ENCODE measurements at places on chromosomes 6 and 20.

DNA sequence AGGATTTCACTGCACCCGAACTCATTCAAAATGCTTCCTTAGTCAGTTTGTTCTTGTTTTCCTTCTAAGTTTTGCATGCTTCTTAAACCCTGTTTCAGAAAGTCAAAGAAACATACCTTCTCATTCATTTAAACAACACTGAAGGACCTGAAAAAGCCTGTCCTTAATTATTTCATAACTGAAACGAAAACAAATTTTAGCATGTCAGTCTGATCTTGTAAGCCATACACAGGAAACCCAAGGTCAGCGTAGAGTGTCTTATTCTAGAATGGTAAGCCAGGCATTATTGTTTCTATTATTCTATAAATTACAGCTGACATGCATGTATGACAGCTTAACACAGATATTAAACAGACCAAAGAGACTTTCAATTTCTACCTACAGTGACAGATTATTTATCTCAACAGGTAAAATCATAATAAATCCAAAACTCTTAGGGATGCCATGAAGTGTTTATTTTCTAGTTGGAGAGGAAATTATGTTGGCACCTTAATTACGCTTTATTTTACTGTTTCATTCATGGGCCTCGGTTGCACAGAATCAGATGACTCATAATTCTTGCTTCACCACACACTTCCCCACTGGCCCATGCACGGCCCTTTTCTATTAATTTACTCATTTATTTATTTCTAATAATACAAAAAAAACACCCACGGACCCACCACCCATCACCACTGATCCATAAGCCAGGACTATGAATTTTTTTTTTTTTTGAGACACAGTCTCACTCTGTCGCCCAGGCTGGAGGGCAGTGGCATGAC lies 39.3 kb upstream of the DUSP22 start:
- DNase-seq: no peak

DNA sequence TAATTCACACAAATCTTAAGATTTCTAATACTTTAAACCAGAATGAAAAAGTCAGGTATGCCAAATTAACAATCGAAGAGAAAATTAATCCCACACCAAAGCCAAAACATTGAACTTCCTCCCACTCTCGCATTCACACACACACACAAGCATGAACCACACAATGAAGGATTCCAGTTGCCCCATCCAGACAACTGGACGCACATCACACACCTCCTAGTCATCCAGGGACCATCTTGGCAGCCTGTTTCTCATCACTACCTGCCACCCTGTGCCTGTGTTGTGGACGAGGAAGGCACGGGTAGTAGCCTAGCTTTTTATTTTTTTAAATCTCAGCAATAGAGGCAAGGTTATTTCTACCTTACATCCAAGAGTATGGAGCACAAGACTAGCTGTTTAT lies 15.2 kb downstream of the B4GALT5 start:
- no peak for DNase-seq

DNA sequence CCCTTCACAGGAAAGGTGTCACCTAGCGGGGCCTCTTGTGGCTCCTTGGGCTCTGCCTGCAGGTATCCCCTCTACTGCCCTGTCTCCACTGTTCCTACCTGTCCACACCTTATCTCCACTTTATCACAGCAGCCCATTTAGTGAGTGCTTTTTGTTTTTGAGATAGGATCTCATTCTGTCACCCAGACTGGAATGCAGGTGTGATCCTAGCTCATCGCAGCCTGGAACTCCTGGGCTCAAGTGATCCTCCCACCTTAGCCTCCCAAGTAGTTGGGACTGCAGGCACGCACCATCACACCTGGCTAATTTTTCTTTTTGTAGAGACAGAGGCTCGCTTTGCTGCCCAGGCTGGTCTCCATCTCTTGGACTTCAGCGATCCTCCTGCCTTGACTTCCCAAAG lies 48.0 kb downstream of the BCAS4 start:
- DNase-seq: no peak

DNA sequence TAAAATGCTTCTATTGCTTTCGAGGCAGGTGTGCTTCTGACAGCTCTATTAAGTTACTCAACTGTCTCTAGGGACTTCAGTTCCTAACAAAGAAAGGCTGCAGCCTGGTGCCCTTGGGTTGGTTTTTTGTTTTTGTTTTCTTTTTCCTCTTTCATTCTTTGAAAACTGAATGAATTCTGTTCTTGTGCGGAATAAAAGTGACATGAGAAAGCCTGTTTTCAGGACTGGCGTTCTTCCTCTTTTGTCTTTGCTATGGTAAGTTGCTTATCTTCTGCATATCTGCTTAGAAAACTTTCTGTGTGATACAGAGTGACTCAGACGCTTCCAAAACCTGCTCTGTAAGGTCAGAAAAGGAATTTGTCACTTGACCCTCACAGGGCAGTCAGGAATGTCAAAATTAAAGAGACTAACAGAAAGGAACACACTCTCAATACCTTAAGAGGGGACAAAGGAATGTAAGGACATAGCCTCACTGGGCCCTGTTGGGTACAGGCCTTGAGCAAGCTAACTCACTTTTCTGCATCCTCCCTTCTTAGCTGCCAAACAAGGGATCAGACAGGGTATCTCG lies 56.2 kb upstream of the NHSL1 start:
- no peak for DNase-seq

GRCh38 chr6:33620856-33621710 lies at the start of gene ITPR3:
ITPR3 (plus strand) TSS chr6:33621322; CDS start chr6:33621603, 281 bp downstream.
- DNase-seq: no peak

DNA sequence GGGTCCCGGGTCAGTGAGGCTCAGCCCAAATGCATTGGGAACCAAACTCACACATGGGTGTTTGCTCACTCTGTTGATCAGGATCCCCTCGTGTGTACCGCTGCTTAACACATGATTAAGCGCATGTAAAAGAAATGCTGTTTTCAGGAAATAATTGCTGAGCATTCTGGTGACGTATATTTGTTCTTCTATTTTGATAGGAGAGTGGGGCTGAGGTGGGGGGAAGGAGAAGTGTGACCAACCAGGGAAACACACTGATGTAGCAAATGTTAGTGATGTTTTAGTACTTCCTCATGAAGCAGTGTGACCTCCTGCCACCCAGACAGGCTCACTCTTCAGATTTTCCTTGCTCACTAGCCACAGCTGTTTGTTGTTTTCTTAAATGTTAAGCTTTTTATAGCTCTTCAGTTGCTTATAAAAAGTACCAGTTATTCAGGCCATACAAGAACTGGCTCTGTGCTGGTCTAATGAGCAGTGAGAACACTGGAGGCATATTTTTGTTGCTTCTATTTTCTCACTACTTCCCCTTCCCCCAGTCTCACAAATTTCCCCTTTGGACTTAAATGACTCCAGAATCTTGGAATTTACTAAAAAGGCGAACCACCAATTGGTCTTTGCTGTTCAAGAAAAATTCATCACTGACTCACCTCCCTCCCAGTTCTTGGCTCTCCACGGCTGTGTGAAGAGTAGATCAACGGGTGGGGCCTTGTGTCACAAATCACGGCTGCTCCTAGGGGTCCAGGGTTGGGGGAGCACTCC lies 79.2 kb upstream of the BACH2 start:
- DNase-seq: no peak

- no peak for DNase-seq
Measured at GRCh38 chr6:131657630-131658111, 20.6 kb downstream of the ENPP3 start.

DNA sequence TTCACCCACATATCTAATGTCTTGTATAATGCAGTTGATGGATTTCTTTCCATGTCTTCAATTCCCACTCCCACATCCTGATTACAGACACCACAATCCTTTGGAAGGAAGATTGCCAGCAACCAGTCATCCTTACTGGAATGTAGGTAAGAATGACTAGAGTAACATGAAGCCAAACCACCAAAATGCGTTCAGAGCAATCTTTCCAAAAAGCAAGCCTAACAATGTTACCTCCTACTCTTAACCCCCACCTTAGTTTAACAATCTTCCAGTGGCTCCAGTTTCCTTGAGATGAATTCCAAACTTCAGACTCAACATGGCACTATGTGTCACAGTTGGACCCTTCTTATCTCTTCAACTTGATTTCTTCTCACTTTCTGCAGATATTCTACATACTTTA lies 685.6 kb downstream of the DOK5 start:
- no peak for DNase-seq

DNA sequence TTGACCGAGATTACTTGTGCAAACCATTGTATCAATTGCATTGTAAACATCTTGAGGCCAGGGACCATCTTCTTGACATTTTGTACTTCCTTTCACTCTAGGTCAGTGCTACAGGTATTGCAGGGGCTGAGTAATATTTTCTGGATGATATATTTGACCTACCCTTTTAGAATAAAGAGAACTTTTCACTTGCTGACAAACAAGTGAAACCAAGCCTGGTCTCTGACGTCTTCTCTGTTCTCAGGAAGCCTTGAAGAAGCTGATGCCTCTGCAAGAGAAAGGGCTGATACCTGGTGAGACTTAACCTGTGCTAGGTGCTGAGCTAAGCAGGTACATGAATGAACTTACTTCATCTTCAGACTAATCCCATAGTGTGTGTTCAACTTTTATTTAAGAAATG lies 60.5 kb upstream of the GGTLC1 start:
- no peak for DNase-seq

- DNase-seq: no peak
Measured at GRCh38 chr6:38262026-38262425, 377.7 kb downstream of the BTBD9 start.

Data from hippocampal formation (tissue), 2 donors.